ENCODE measurements at places on chromosomes 12 and 14. TPM values are rescaled to one million over a fixed set of nuclear protein-coding genes. Genes with fewer than 3 reads are reported as not detected.
A peak's percentile ranks its signal among the peaks of the same experiment; 100 is the strongest.

- DNase-seq: no peak
Measured at GRCh38 chr14:87203346-87203745, 789.6 kb downstream of the GALC start.

Gene PRB2
- polyA plus RNA-seq: 1.5 TPM

DNA sequence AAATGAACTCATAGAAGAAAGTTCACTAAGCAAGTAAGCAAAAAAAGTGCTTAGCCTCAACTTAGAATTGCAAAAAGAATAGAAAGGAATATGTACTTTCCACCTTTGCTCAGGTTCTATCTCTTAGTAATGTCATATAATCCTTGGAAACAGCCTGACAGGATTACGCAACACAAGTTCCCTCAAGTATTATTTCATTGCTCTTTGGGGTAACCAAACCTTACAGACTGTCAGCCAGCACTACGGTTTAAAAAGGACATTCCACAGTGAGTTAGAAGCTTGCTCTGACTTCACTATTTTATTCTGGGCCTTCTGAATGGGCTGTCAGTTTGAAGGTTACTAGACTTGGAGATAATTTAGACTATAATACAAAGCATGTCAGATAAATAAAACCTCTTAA, 264.0 kb downstream of the ATXN7L3B start:
- peak; percentile 41 for DNase-seq

GRCh38 chr14:63452796-63453195, 90.4 kb downstream of the PPP2R5E start:
- no peak for DNase-seq

- DNase-seq: peak; percentile 25
Measured at GRCh38 chr12:79844693-79845092, 90.2 kb downstream of the PPP1R12A start.

GRCh38 chr12:87231818-87232217, 797.4 kb downstream of the C12orf50 start:
- DNase-seq: no peak

Gene GPR137C
- 1.3 TPM for polyA plus RNA-seq

GRCh38 chr12:9039397-9039977, 50.1 kb downstream of the KLRG1 start:
- peak; percentile 75 for DNase-seq

Gene ERC1
- 25.3 TPM for polyA plus RNA-seq

Gene IAPP
- not detected for polyA plus RNA-seq

DNA sequence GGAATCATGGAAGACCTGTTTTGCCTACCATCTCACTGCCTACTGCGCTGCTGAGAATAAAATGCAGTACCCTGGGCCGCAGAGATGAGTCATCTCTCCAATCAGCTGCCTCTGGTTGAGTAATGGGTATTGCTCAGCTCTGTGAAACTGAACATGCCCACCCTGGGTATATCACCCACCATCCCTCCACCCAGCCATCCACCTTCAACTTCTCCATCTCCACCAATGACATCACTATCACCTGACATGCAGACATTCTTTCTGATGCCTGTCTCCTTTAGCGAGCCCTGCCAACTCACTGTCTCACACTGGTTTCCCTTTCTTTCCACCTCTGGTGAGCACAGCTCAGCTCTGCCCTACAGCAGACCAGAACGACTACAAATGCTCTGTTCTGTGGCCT, 33.6 kb downstream of the E2F7 start:
- no peak for DNase-seq

GRCh38 chr14:100448376-100448775, 125.2 kb downstream of the SLC25A47 start:
- DNase-seq: no peak

DNA sequence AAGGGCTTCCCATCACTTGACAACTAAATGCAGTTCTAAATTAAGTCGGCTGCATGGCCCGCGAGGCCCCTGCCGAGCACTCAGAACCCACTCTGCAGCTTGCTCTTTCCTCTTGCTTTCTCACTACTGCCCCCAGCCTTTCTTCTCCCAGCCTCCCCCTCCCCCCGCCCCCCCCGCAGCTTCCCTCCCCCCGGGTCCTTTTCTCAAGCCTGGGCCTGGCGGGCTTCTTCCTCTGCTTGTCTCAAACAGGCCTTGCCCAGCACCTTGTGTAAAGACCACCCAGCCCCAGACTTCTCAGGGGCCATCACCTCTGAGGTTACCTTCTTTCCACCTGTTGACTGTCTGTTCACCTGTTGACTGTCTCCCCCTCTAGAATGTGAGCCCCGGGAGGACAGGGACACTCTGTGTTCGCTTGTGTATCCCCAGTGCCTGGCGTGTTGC, 1.1 kb downstream of the CYP46A1 start:
- no peak for DNase-seq

DNA sequence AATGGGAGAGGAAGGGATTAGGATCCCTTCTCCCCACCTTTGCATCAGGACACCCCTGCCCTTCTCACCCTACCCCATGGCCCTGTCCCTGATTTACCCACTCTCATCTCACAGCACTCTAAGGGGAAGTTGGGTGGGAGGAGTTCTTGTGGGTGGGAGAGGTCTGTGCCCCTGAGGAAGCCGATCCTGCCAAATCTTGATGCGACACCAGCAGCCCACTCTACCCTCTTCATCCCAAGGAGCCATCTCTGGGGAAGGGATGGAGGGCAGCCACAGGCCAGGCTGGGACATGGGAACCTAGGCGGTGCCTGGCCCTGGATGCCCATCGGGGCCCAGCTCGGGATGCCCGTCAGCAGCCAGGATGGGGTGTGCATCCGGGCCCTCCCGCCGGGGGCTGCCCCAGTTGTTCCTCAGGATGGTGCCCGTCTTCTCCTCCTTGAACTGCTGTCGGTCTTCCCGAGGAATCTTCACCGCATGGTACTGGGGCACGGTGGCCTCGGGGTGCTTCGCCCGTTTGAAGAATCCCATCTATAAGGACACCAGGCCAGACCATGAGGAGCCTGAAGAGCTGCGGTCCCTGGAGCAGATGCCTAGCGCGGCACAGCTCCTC, 22.8 kb downstream of the ITGA7 start:
- no peak for DNase-seq

- no peak for DNase-seq
Measured at GRCh38 chr14:68212361-68212760, 392.8 kb downstream of the RAD51B start.

Gene PPP4R4
- polyA plus RNA-seq: 1.0 TPM

GRCh38 chr12:11580125-11580751, 69.2 kb upstream of the ETV6 start:
- no peak for DNase-seq

DNA sequence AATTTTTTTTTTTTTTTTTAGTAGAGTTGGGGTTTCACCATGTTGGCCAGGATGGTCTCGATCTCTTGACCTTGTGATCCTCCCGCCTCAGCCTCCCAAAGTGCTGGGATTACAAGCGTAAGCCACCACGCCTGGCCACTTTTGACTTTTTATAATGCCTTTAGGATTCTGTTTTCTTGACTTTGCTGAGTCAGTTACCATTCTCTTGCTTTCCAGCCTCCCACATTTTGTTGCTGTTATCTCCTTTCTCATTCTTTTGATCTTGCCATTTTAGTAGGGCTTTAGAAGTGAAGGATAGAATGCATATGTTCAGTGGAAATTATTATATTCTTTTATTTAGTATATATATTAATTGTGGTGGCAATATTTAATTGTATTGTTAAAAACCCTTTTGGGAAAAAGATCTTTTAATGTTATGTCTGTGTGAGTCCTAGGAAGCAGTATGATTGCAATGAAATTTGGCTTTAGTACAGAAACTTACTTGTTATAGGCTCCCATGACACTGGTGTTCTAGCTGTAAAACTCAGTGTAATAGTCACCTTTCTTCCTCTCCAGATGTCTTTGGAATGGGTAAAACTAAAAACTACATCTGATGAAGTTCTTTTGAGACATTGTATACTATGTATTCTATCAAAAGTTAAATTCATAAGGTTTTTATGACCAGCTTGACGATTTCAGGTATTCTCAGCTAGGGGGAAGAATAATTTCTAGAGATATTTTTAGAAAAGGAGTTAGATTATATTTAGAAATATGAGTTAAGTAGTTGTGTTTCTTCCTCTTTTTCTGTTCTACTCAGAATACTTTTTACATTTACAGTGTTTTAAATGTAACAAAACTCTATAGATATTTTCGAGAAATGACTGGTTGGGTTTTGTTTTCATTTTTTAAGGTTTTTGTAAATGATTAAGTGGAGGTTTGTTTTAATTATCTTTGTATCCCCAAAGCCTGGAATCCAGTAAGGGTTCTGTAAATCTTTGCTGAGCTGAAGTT, 74.7 kb downstream of the APAF1 start:
- DNase-seq: no peak

DNA sequence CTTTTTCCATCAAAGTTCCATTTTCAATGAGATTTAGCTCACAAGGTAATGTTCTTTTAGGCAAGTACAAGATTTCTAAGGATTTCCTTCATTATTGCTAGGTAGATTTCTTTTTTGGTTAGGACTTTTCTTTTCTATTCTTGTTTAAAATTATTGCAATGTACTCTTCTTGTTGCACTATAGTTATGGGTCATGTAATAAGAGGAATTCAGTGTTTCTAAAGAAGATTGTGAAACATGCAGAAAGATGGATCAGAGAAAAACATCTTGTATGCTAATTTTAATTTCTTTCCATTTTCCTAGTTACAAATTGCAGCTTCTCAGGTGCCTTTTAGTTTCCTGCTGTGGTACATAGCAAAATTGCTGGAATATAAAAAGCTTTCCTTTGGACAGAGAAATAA, 56.1 kb downstream of the BTG1 start:
- DNase-seq: no peak

Gene GRIN2B
- polyA plus RNA-seq: 0.75 TPM

DNA sequence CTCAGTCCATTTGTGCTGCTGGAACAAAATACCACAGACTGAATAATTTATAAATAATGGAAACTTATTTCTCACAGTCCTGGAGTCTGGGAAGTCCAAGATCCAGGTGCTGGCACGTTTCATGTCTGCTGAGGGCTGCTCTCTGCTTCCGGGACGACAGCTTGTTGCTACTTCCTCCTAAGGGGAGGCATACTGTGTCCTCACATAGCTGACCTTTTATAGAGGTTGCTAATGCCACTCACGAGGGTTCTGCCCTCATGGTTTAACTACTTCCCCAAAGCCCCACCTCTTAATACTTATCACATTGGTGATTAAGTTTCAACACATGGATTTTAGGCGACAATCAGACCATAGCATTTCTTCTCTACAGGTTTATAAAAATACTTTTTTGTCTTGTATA, 411.1 kb downstream of the NRXN3 start:
- DNase-seq: no peak

DNA sequence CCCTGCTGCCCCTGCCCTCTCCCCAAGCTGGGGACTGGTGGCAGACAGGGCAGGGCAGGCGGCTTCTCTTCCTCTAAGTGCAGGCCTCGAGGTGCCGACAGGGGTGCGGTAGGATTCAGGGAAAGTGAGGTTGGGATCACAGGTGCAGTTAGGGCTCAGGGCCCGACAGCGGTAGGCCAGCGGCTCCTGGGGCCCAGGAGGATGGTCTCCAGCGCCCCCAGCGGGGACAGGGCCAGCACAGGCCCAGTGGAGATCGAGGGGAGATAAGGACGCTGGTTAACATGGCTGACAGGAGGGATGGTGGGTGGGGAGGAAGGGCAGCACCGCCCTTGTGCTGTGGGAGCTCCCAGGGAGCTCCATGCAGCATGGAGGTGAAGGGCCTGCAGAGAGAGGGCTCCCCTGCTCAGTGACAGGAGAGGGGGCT, 935 bp upstream of the CRIP1 start:
- DNase-seq: peak; percentile 61

Gene PAX9
- polyA plus RNA-seq: 0.24 TPM

Measured in hepatocyte (in vitro differentiated cells).